ENCODE measurements at places on chromosomes 11 and 22.

DNA sequence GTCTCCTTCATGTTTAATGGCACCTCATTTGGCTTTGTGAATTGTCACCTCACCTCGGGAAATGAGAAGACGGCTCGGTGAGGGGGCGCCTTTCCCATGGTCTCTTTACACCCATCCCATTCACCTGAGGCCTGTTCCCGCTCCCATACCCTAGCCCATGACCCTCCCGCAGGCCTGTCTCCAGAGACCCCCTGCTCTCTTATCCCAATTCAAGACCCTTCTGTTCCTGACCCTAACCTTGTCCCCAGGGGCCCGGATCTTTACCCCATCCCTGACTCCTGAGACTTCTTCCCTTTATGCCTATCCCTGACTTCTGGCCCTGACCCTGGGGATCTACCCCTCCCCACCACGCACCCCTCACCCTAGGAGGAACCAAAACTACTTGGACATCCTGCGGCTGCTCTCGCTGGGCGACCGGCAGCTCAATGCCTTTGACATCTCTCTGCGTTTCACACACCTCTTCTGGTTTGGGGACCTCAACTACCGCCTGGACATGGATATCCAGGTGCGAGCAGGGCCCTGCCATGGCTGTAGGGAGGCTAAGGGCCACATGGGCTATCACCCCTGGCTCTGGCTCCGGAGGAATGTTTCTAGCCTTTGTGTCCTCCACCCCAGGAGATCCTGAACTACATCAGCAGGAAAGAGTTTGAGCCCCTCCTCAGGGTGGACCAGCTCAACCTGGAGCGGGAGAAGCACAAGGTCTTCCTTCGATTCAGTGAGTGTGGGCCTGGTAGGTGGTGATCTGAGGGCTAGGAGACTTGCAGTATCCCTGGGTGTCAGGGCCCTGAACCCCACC lies 7.9 kb downstream of the INPPL1 start:
- no peak for DNase-seq

- no peak for DNase-seq
These were observed 17.4 kb upstream of the CPT1A start for GRCh38 chr11:68859123-68859522.

DNA sequence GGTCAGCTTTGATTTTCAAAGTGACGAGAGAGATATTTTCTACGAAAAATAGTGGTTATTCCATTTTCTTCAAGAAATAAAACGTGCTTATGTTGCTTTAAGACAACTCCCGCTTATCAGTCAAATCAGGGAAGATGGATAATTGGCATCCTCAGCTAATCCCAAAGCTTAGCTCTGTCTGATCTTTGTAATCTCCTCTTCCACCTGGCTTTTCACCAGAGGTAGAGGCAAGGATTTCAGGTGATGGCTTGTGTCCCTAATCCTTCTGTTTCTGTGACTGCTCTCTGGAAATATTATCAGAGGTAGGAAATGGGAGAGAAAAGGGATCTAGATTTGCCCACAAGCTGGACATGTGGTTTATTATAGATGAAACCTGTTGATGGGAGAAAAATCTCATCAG lies 78.9 kb downstream of the DBX1 start:
- no peak for DNase-seq

DNA sequence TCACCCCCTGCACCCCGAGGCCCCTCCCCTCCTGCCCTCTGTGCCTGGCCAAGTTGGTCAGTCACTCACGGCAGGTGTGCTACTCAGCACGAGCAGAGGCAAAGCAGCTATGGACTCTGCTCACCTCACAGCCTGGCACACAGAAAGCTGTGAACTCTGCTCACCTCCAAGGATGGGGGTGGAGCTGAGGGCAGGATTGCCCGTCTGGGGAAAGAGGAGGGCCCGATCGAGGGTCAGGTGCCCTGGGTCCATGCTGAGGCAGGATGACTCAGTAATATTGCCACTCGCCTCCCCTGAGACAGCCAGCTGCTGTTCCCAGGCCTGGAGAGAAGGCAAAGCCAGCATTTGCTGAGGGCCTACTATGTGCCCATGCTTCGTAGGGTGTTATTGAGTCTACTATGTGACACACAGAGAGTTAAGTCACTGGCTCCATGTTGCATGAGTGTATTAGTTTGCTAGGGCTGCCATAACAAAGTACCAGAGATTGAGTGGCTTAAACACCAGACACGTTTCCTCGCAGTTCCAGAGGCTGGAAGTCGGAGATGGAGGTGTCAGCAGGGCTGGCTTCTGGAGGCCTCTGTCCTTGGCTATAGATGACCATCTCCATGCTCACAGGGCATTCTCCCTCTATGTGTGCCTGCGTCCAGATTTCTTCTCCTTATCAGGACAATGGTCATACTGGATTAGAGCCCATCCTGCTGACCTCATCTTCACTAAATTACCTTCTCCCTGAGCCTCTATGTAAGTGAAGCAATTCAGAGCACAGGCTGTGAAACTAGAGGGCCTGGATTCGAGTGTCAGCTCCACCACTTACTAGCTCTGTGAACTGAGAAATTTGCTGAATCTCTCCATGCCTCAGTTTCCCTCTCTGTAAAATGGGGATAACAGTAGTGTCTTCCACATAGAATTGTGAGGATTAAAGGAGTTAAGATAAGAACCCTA lies 13.2 kb upstream of the TSKU start:
- no peak for DNase-seq

GRCh38 chr11:35523331-35523768 lies 2.1 kb downstream of the PAMR1 start:
- DNase-seq = no peak

- DNase-seq = no peak
These were observed 4.4 kb downstream of the BCL9L start for GRCh38 chr11:118921121-118921928.

Data from HTR-8/SVneo (cell line).